ENCODE measurements at places on chromosomes 12 and 14. TPM values are rescaled to one million over a fixed set of nuclear protein-coding genes. Genes with fewer than 3 reads are reported as not detected.

DNA sequence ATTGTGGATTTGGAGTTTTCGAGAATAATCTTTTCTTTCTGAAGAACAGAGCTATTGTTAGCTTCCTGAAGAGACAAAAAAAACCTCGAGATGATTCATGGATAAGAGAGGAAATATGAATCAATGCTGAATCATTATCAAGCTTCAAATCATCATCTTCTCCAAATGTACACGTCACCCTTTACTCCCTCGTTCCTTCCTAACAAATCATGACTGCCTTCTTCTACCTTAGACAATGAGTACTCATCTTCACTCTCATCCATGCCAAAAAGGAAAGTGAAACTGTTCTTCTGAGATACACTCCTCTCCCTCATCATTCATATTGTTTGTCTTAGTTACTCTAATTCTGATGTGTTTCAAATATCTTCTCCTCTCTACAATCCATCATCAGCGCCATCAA is 1115.8 kb upstream of the ATXN7L3B start:
- no peak for DNase-seq

GRCh38 chr14:95253039-95253630 is 66.6 kb downstream of the CLMN start:
- DNase-seq, result no peak

GRCh38 chr14:69034612-69035262 is 55.6 kb upstream of the ACTN1 start:
- no peak for DNase-seq

SPTLC2 gene
- 49.7 TPM for total RNA-seq

DNA sequence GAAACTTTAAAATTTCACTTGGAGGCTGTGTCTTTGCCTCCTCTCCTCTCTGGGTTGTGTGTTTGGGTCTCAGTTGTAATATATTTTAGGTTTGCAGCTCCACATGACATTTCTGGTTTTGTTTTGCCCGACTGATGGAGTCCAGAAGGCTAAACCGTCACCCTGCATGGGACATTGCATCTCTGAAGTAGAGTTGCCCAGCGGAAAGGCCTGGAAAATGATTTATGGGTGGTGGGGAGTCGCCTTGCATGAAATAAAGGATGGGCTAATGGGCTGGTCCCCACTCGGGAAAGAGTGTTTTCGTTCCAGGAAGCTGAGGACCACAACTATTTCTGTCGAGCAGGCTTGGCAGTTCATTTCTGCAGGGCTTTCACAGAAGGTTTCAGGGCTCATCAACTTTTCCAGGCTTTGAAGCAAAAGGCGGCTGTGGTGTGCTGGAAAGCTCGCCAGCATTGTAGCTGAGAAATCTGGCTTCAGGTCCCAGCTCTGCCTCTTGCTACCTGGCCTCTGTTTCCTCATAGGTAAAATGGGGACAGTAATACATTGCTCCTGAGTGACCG is 74.8 kb upstream of the GSC start:
- no peak for DNase-seq

DNA sequence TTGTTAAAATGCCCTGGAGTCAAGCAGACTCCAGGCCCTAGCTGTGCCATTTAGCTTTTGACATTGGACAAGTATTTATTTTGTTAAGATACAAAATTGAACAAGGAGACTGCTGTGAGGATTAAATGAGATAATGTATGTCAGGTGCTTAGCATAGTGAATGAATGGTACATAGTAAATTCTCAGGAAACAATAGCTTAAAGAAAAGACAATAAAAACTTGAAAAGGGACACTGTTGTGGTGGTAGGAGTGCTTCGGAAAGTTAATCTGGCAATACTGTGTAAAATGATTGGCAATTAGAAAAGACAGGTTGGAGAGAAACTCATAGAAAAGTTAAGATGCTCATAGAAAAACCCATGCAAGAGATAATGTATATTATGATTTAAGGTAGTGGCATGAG is 19.7 kb downstream of the PALS1 start:
- no peak for DNase-seq

DNA sequence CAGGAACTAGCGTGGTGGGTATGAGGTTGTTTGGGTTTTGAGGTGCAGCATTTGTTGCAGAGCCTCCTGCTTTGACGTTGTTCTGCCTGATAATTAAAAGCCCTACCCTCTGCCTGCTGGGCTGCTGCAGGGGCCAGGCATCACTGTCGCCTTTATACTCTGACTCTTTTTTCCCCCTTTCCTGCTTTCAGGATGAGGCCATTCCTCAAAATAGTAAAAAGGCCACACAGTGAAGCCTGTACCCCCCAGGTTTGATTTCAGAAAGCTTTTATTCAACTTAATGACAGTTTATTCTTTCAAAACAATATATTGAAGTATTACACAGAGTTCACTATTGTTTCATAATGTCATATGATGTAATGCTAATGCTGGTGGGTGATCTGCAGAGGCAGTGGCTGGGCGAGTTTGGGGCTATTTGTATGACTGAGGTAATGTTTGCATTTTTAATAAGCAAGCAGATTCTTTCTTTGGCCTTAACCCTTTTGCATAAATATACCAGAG is 9.1 kb downstream of the BORCS5 start:
- DNase-seq, result no peak

DNA sequence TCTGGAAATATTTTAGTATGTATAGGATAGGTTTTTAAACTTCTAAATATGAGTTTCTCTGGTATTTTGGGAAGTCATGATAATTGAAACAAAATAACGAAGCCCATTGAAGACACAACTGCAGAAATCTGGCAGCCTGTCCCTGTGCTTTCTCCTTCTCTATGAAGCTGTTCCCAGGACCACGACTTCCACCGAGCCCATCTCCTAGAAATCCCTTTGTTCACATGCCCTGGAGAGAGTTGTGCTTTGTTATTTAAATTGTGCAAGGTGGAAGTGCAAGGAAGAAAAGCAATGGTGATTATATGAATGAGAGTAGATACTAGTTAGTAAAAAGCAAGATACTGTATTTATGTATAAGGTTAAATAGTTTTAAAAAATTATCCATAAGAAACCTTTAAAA is 32.2 kb downstream of the STK38L start:
- DNase-seq, result no peak

- no peak for DNase-seq
These were observed 56.3 kb upstream of the SLC6A13 start for GRCh38 chr12:318759-319515.

GRCh38 chr12:98793121-98793520 is 148.0 kb downstream of the APAF1 start:
- no peak for DNase-seq
